EH (cell line): ENCODE measurements at places on chromosomes 2 and 18.

GRCh38 chr18:2654928-2655177, 673 bp upstream of the SMCHD1 start:
- DNase-seq: no peak

DNA sequence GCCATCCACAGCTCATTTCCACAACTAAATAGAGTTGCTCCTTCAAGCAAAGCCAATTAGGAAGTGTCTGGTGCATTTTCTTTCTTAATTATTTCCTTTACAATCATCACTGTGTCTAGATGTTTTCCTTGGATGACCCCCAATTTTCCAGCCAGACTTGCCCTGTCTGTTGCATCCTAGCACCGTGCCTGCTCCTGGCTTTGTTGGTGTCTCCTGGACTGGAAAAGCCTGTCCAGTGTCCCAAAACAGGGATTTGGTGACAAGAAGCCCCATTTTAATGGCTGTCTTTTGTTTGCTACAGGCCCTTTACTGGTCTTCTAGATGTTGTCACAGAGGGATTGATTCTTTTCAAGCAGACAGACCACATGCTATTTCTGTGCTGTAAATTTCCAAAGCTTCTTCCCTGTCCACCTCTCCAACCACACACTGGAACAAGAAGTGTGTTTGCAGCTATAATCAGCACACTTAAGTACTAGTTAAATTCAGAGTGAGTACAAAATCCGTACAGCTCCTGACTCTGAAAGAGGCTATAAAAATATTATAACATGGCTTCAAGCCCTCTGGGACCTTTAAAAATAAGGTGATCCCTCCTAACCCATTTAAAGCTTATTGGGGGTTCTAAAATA, 38.4 kb downstream of the RNF144A start:
- no peak for DNase-seq

DNA sequence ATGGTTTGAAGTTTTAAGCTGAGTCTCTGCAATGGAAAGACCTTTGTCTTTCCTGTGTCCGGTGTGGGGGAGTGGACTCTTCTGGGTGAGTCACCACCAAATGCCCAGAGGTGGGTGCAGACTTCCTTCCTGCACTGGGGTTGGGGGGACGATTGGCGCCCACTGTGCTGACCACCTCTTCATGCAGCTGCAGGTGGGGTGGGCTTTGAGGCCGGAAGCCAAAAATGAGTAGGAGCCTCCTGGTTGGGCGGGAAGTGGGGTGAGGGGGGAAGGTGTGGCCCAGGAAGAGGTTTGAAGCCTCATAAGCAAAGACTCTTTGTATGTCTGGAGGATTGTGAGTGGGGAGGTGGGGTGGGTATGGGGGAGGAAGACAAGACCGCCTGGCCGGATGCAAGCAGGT, 27.6 kb downstream of the PAX8 start:
- no peak for DNase-seq

GRCh38 chr2:238563551-238563950, 136.8 kb downstream of the ASB1 start:
- DNase-seq: no peak

GRCh38 chr2:46302005-46302695, 4.9 kb downstream of the EPAS1 start:
- DNase-seq: no peak

- DNase-seq: no peak
Observed at GRCh38 chr2:44969936-44970335, 28.4 kb downstream of the SIX3 start.

DNA sequence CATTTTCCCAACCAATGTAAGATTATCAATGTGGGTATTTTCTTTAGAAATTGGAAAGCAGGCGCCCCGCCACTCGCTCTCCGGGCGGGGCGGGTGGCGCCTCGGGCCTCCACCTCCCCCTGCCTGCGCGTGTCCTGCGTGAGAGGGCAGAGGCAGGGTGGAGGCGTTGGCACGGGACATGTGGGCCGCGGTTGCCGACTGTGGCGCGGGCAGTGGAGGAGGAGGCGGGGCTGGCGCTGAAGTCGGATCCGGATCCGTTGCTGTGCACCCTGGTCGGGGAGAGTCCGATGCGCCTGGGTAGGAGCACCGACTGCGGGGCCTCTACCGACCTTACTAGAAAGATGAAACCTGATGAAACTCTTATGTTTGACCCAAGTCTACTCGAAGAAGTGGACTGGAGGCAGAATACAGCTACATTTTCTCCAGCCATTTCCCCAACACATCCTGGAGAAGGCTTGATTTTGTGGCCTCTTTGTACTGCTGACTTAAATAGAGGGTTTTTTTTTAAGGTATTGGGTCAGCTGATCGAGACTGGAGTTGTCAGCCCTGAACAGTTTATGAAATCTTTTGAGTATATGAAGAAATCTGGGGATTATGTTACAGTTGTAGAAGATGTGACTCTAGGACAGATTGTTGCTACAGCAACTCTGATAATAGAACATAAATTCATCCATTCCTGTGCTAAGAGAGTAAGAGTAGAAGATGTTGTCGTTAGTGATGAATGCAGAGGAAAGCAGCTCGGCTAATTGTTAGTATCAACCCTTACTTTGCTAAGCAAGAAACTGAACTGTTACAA, 37.9 kb downstream of the PMS1 start:
- peak; percentile 83 for DNase-seq

DNA sequence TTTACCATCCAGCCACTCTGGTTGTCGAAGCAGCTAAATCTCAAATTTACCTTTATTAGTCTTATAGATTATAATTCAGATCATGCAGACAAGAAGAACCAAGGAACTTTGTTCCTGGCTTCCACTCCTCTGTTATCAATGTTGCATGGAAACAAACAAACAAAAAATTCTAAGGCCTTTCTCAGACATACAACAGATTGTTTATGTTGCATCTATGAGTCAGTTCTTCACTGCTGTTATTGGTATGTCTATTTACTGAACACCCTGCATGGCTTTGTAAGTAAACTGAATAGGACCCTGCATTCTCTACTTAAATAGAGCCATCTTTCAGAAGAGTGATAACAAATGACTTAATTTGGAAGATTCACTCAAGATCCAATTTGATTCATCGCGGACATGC, 1.6 kb upstream of the ANKRD44 start:
- no peak for DNase-seq

GRCh38 chr2:223487214-223487846, 114.8 kb downstream of the SCG2 start:
- DNase-seq: no peak

DNA sequence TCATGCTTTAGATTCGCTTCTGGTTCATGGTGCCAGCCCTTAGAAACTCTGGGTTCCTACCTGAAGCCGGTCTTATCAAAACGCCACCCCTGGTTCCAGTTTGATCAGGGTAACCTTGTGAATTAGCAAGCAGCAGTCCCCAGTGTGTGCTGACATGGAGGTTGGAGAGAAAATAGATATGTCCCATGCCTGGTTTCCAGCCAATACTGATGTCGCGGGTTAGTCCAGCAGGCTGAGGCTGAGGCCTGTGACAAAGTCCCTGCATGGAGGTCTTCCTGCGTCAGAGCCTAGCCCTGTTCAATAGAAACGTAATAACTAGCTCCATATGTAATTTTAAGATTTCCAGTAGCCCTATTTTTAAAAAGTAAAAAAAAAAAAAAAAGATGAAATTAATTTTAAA, 28.2 kb downstream of the LPIN1 start:
- DNase-seq: no peak

GRCh38 chr18:46953195-46953594, 35.8 kb downstream of the KATNAL2 start:
- DNase-seq: no peak
